Iris pigment epithelial cell (primary cell): ENCODE measurements at places on chromosomes 11 and 22.

DNA sequence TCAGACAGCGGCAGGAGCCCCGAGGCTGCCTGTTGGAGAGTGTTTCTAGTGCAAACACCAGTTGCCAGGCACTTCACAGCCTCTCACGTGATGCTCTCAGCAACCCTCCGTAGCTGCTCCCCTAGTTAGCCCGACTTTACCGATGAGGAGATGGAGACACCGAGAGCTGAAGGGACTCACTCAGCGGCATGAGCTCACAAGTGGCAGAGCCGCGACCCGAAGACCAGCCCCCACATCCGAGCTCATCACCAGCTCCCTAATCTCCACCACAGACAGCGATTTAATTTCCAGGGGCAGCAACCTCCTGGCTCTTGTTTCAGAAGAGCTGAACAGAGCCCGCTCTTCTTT, 28.7 kb upstream of the RTL6 start:
- DNase-seq, result no peak

DNA sequence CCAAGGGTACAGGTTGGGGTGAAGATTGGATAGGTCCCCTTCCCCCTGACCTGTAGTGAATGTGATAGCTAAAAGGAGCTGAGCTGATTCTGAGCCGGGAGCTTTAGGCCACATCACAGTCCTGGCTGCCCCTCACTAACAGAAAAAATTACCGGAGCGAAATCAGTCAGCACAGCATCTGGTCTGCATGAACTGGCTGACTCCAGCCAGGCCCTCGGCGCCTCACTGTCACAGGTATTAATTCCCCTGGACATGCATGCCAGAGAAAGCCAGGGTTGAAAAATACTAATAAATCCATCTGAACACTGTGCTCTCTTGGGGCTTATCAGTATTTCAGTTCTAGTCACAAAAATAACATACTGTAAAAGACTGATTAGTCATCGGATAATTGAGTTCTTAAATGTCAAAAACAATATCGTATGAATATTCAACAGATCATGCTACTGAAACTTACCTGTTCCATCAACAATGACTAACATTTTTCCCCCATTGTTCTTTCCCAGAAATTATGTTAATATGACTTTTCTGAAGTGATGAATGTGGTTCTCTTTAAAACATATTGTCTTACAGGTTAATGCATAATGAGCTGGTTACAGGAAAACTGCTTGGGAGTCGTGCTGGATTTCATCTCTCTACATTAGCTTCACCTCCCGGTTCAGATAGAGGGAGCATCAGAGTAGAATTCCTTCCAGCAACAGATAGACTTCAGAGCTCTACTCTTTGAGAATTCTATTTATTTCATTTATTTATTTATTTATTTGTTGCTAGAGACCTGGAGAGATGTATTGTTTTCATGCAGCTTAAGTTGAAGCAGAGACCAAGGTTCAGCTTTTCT, 387.7 kb downstream of the NXPE2 start:
- DNase-seq, result no peak

GRCh38 chr22:35258191-35258988, 1.1 kb downstream of the HMGXB4 start:
- DNase-seq, result peak; percentile 26

DNA sequence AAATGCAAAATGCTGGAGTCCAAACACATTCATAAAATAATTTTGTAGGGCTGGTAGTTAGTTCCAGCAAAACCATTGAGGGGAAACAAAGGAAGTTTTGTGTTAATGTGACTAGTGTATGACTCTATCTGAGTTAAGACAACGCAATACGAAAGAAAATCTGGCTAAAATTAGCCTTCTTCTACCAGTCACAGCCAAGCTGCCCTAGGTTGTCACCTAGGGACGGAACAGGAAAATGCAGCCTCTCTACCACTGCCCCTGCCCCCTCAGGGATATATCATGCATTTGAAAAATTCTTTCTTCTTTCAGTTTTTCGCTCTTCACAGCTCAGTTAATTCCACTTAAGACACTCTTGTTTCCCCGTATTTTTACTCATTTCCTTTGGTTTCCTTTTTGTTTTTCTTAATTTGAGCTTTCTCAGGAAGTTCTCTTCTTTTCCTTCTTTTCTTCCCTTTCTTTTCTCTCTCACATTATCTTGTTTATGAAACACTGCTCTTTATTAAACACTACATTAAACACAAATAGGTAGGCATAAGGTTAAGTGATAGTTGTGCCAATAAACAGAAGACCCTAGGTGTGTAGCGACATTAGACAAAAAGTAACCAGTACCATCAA, 30.6 kb downstream of the KIRREL3 start:
- no peak for DNase-seq

GRCh38 chr22:49086606-49087157, 741.0 kb downstream of the BRD1 start:
- DNase-seq, result no peak

DNA sequence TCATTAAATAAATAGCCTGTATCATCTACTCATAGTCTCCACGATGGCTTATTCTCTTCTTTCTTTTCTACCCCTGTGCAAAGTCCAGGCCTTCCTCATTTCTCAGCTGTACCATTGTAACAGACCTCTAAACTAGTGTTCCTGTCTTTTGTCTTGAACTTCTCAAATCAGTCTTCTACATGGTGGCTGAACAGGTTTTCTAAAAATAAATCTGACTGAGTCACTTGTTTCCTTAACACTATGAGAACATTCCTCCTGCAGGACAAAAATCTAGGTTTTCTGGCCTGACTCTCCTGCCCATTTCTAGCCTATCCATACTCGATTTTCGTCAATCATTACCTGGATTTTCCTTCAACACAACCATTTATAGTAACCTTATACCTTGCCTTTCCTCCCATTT, 1080.8 kb upstream of the TENM4 start:
- no peak for DNase-seq

- peak; percentile 39 for DNase-seq
These were observed 10.7 kb downstream of the TBRG1 start for GRCh38 chr11:124633355-124633754.

- DNase-seq, result no peak
These were observed 6.4 kb downstream of the CABP2 start for GRCh38 chr11:67516806-67517205.

DNA sequence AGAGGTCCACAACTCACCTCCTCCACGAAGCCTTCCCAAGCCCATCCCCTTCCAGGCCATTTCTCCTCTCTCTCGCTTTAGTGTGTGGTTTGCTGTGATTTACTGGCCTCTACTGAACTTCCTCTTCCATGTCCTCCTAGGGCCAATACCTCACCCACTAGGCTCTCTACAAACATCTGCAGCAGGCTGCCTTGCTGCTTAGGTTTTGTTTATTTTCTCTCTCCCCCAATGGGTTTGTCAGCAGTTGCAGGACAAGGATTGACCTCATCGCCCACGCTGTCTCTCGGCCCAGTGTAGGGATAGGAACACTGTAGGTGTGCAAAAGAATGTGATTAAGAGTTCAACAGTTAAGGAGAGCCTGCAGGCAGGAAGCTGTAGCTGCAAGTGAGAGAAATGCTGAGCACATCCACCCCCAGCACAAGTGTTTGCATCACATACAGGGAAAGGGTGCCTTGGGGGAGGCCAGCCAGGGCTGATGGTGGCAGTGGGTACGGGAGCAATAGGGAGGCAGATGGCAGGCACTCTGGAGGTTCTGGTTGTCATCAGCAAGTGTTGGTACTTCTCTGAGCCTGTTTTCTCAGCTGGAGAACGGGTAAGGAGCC, 1.4 kb downstream of the PC start:
- DNase-seq, result peak; percentile 95

DNA sequence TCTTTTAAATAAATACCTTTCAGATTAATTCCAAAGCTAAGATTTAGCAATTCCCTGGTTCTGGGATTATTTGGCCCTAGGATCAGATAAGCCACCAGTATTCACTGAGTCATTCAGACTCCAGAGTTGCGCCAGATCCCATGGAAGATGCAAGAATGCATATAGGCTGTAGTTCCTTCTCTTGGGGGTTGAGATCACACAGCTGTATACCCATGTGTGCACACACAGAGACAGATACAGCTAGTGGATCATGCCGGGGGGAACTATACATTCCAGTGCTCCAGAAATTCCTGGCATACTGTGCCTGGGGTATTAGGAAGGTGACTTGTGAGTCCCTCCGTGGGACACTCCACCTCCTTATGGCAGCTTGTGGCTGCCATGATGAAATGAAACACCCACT, 75.4 kb downstream of the ZBTB16 start:
- DNase-seq, result peak; percentile 93

DNA sequence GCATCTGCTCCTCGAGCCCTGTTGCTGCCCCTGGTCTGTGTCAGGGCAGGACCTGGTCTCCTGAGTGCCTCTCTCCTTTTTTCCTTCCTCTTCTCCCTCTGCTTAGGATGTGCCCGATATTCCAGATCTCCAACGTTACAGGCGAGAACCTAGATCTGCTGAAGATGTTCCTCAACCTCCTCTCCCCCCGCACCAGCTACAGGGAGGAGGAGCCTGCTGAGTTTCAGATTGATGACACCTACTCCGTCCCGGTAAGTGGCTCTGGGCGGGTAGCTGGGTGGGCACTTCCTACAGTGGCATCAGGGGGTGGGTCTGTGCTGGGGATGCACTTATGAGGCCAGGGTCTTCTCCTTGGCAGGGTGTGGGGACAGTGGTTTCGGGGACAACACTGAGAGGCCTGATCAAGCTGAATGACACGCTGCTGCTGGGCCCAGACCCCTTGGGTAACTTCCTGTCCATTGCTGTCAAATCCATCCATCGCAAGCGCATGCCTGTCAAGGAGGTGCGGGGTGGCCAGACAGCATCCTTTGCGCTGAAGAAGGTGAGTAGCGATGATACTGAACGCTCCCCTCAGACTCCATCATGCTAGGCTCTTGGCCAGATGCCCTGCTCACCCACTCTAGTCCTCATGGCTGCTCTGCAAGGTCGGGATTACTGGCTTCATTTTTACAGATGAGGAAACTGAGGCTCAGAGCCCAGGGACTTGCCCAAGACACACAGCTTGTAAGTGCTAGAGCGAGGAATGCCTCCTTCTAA, 20.3 kb downstream of the GTPBP1 start:
- DNase-seq, result no peak

- peak; percentile 92 for DNase-seq
These were observed 59.7 kb downstream of the MYH9 start for GRCh38 chr22:36327922-36328551.

DNA sequence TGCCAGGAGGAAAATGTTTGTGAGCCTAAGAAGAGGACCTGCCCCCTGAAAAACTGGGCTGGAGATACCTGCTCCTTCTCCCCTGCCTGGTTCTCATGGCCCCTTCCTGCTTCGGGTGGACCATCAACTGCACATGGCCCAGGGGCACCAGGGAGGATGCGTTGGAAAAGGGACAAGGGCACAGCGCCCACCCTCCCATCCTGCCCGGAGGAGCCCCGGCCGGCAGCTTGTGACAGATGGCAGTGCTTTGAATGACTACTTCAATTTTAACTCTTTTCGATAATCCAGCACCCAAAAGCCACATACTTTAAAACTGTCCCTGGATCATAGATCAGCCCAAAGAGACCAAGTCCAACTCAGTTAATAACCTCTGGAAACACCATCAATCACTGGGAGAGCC, 135.8 kb upstream of the NECTIN1 start:
- DNase-seq, result no peak

DNA sequence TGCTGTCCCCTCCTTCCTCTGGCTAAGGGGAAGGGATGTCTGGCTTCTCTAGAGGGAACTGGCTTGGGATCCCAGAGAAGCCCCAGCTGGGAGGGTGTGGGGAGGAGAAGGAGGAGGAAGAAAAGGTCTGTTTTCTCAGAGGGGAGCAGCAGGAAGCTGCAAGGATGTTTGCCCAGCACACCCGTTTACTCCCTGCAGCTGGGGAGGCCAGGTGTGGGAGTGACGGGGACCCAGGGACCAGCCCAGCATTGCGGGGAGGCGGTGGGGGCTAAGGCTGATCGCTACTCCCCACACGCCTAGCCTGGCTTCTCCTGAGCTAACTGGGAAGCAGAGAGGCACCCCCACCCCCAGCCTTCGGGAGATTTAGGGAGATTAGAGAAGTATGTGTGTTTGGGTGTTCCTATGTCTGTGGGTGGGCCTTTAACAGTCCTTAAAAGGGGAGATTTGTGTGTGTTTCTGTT, 3.9 kb downstream of the CREB3L1 start:
- DNase-seq, result peak; percentile 55

DNA sequence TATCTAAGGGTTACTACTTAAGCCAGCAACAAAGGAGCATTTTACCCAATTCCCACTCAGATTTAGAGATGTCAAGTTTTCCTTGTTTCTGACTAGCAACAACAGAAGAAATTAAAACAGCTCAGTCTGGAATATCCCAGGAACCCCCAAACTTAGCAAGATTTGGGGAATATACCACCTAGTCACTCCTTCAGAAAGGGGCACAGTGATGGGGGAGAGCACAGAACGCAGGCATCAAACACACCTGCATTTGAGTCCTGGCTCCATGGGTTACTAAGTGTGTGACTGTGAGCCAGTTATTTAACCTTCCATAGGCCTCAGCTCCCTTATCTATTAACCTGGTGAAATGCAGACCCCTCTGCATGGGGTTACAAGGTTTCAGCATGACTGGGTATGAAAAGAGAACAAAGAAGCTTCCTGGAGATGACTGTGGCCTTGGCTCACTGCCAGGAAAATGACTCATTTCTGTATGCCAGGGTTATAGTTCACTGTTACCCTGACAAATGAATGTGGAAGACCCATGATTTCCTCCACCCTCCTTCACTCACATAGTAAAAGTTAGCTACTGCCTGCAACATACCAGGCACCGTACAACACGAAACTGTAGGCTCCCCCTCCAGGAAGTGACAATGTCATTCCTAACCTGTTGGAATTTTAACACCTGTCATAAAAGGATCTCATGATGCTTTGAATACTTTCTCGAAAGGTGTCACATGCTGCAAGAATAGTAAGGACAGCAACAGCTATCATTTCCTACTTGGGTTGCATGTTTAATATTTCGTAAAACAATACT, 79.6 kb downstream of the ME3 start:
- peak; percentile 86 for DNase-seq

DNA sequence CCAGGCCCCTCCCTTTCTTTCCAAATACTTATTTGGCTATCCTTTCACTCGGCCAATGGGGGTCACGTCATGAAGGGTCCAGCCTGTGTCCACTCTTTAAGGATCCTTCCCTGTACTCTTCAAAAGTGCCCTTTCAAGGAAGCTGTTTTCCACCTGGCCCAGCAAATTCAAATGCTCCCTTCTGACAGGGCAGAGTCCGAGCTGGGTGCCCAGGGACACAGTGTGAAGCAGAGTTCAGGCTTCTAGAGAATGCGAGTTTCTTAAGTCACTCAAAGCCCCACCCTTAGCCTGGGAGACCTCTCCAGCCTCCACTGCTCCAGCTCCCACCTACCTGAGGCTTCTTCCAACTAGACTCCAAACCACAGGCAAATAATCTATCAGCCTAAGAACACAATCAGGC, 5.5 kb upstream of the APOA1 start:
- DNase-seq, result no peak

- no peak for DNase-seq
These were observed 122.3 kb downstream of the SPATA19 start for GRCh38 chr11:133723056-133723455.

- no peak for DNase-seq
These were observed 3.1 kb downstream of the APOBEC3G start for GRCh38 chr22:39080052-39080762.

DNA sequence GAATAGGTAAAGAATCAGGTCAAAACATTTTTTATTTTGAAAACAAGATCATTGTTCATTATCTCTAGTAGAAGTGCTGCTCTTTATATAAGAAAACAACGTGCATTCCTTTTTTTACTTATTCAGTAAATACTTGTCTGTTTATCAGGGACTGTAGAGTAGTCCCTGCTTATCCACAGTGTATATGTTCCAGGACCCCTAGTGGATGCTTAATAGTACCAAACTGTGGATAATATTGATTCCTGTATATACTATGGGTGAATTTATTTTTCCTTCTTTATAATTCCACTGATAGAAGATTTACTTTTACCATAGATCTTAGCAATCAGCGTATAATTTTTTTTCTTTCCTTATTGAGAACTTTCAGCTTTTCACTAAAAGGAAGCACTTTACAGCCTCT, 32.6 kb downstream of the CEP295 start:
- no peak for DNase-seq
